ENCODE measurements at places on chromosomes 6 and 20.

- no peak for DNase-seq
These were observed 195.8 kb upstream of the ZNF184 start for GRCh38 chr6:27668442-27669294.

GRCh38 chr6:154648888-154649205, 84.4 kb upstream of the SCAF8 start:
- DNase-seq = no peak

GRCh38 chr6:106411056-106411455, 50.5 kb downstream of the CRYBG1 start:
- DNase-seq = no peak

GRCh38 chr6:41371461-41371991, 36.1 kb downstream of the NCR2 start:
- DNase-seq = no peak

- no peak for DNase-seq
These were observed 14.9 kb upstream of the TTPAL start for GRCh38 chr20:44460795-44461141.

GRCh38 chr6:163753430-163753829, 338.9 kb downstream of the QKI start:
- no peak for DNase-seq

- DNase-seq = no peak
These were observed 52.2 kb downstream of the TPBG start for GRCh38 chr6:82415820-82416219.

DNA sequence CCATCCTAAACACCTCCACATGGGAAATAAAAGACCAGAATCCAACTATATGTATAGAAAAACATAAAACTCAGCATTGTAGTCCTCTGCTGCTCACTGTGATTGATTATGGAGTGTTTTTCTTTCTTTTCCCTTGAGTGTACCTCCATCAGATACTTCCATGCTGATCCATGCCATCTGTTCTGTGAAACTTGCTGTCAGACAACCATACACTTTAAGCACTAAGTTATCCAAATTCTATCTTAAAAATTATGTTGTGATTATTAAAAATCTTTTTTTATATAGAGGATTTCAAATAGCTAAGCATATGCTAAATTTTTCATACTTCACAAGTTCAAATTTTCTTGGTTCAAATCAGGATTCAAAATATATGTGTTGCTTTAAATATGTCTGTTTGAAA, 91.9 kb upstream of the TINAG start:
- no peak for DNase-seq

- DNase-seq = no peak
These were observed 74.6 kb downstream of the ATG5 start for GRCh38 chr6:106250953-106251352.

DNA sequence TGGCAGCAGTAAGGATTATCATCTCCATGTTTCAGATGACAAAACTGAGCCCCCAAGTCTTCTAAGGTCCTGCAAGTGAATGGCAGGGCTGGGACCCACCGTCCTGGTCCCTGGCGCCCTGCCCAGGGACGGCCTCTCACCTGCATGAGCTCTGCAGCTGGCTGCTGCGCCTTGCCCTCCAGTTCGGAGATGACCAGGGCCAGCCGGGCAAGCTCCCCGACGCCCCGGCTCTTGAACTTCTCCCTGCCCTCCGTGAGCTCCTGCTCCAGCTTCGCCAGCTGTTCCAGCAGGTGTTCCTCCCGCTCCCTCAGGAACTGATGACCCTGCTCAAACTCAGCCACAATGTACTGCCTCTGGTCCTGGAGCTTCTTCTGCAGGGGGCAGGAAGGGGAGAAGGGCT, 16.8 kb downstream of the TRIM26 start:
- DNase-seq = no peak

GRCh38 chr20:19338380-19338779, 125.9 kb downstream of the SLC24A3 start:
- DNase-seq = no peak

DNA sequence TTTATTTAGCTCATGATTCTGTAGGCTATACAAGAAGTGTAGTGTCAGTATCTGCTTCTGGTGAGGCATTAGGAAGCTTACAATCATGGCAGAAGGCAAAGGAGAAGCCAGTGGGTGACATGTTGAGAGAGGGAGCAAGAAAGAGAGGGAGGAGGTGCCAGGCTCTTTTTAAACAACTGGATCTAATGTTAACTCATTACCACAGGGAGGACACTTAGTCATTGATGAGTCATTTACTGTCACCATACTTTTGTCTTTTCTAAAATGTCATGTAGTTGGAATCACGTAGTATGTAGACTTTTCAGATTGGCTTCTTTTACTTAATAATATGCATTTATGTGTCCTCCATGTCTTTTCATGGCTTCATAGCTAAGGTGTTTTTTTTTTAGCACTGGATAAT, 58.1 kb downstream of the NUS1 start:
- no peak for DNase-seq

DNA sequence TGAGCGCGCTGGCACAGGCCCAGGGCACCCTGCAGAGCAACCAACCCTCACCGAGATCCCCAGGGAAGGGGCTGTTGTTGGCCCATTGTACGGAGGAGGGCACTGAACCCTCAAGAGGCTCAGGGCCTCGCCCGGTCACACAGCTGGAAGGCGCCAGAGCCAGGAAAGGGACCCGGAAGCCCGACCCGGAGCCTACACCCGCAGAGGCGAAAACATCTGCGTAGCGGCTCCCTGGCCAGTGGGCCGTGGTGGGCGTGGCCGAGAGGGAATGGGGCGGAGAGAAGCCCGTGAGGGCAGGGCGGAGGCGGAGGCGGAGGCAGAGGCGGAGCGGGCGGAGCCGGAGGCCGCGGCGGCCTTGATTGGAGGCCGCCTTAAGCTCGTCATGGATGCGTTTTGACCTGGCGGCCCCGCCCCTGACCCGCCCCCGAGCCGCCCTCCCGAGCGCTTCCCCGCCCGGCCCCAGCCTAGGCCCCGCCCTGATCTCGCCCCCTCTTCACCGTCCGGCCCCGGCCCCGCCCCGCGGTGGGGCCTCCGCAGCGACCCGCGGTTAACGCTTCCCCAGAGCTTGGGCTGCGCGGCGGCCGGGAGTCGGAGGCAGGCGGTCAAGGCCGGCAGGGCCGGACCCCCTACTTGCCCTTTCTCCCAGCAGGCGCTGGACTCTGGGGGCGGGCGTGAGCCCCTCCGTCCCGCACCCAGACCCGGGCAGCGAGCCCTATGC, 2.1 kb upstream of the MRGBP start:
- DNase-seq = peak; percentile 98
